Activated T-cell treated with anti-CD3 and anti-CD28 coated beads for 24 hours (primary cell): ENCODE measurements at places on chromosomes 5 and 9.

GRCh38 chr9:137708590-137709284 is 89.9 kb downstream of the EHMT1 start:
- no peak for DNase-seq

GRCh38 chr5:76701298-76701697 is 14.6 kb upstream of the F2R start:
- DNase-seq: no peak

- no peak for DNase-seq
Observed at GRCh38 chr5:53035868-53036381, 46.8 kb downstream of the ITGA2 start.

DNA sequence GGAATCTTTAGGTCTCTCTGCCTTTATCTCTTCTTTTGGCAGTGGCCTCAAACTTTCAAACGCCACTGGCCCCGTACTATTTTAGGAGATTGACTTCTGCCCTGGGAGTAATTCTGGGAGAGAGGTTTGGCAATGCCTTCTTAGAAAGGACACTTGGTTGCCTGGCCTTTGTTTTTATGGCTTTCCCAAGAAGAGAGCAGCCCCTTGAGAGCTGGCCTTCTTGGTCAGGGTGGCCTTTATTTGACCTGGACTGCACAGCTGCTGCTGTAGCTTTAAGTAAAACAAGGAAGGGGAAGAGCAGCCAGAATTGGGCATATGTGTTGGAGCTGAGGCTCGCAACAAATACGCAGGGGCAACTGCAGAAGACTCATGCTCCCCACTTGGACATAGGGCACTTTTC is 60.8 kb downstream of the PTPN3 start:
- DNase-seq: no peak

DNA sequence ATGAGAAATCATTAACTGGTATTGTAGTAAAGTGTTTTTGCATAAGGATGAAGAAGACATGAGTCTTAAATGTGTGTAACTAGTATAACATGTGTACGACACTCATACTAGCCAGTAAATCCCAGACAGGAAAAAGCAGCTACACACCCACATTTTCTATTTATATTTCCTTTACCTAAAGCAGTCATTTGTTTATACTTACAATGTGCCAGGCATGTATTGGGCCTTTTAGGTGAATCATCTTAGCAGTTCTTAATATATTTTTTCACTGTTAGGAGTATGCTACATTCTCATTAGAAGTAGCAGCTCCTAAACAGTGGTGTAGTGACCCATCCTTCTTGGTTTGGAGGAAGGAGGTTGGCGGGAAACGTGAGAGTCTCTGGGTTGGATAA is 55.8 kb upstream of the TMC1 start:
- no peak for DNase-seq

DNA sequence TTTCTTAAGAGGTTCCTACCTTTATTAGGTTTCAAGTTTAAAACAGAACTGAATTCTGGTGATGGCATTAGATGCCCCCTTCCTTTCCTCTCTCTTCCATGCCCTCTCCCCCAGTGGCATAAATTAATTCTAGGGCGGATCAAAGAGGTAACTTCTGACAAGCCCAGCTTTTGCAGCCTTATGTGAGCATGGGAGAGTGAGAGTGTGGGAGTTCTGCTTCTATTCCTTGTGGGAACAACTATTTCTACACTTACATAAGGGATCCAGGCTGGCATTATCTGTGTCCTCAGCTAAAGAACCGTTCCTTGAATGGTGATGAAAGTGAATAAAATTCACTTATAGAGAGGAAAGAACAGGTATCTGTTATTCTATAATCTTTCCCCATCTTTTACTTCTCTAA is 437.6 kb downstream of the KIF4B start:
- no peak for DNase-seq

DNA sequence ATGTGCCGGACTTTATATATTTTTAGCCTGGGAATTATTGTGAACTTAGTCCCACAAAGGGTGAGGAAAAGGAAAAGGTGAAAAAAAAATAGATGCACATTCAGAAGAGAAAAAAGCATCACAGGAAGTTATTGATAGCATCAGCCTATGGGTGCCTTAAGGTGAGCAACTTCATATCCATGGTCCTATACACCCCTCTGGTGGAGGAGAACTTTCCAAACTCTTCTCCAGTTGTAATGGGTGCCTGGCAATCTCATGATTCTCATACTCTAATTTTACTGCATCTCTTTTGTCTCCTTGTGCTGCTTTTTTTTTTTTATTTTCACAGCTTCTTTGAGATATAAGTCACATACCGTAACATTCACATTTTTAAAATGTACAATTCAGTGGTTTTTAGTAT is 107.4 kb downstream of the JAKMIP2 start:
- no peak for DNase-seq
